ENCODE measurements at places on chromosomes 16 and 17.
A peak's percentile ranks its signal among the peaks of the same experiment; 100 is the strongest.

DNA sequence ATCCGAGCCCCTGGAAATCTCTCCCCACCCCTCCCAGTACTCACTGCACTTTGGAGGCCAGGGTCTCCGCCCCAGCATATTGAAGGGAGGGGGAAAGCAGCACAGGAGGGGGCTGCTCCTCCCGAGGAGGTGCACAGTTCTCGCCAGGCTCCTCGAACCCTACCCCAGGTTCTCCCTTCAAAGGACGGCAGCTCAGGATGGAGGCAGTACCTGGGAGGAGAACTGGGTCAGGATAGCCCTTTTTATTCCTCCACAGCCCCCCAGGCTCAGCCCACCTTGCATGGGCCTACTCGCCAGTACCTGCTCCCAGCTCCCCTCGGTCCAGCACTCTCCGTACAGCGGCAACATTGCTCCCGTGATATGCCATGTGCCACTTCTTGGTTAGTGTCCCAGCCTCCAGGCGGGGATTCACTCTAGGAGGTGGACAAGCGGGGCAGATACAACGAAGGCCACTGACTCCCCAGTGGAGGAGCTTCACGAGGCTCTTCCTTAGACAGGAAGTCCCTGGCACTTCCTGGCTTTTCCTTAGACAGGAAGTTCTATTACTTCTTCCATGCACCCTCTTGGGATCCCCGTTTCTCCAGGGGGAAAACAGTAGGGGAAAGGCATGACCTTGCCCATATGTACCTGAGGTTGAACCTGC, 2.1 kb upstream of the GPS2 start:
- no peak for DNase-seq

- DNase-seq: no peak
These were observed 759.1 kb upstream of the RBFOX1 start for GRCh38 chr16:6573577-6573976.

DNA sequence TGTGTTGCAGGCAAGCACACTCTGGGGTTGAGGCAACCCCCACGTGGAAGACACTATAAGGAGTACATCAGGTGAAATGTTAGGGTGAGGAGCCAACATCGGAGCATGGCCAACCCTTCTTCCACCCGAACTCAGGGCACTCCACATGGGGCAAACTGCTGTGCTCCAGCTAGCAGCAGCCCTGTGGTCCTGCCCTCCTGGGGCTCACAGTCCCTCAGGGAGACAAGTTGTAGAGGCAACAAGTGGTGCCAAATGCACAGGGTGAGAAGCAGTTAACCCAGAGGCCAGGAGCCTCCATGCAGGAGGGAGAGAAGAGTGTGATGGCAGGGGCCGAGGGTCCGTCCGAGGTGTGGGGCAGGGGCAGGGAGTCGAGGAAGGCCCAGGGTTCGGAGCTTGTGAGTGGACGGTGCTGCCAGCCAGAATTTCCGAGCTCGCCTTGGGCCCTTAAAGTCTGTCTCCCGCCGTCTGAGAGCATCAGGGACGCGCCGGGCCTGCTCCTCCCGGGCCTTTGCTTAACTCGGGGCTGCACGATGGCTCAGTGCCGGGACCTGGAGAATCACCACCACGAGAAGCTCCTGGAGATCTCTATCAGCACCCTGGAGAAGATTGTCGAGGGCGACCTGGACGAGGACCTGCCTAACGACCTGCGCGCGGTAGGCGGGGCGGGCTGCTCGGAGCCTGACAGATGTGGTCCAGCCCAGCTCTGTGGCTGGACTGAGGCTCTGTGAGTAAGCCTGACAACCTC, 32.3 kb downstream of the ATPAF2 start:
- DNase-seq: no peak

- DNase-seq: no peak
These were observed 24.9 kb downstream of the FBXO31 start for GRCh38 chr16:87358696-87359095.

GRCh38 chr17:21125862-21126261, 902 bp upstream of the DHRS7B start:
- DNase-seq: no peak

GRCh38 chr17:6706996-6707395, 6.2 kb downstream of the SLC13A5 start:
- DNase-seq: no peak

DNA sequence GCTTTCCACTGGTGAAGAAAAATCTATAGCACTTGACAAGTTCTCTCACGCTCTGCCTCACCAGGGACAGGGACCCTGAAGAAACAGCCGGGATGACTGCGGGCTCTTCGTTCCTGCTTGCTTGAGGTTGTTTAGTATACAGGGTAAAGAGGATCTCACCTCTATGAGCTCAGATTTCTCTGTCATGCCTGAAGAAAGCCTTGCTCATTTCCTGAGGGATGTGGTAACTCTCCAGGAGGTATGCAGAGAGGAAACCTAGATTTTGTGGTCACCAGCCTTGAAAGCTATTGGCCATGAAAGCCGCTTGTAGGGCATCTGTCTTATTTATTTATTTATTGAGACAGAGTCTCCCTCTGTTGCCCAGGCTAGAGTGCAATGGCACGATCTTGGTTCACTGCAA, 23.2 kb downstream of the USP43 start:
- DNase-seq: peak; percentile 68

- no peak for DNase-seq
These were observed at the start of gene UNC13D for GRCh38 chr17:75843577-75844529. UNC13D (minus strand) TSS chr17:75844404; CDS start chr17:75844337, 67 bp downstream.

DNA sequence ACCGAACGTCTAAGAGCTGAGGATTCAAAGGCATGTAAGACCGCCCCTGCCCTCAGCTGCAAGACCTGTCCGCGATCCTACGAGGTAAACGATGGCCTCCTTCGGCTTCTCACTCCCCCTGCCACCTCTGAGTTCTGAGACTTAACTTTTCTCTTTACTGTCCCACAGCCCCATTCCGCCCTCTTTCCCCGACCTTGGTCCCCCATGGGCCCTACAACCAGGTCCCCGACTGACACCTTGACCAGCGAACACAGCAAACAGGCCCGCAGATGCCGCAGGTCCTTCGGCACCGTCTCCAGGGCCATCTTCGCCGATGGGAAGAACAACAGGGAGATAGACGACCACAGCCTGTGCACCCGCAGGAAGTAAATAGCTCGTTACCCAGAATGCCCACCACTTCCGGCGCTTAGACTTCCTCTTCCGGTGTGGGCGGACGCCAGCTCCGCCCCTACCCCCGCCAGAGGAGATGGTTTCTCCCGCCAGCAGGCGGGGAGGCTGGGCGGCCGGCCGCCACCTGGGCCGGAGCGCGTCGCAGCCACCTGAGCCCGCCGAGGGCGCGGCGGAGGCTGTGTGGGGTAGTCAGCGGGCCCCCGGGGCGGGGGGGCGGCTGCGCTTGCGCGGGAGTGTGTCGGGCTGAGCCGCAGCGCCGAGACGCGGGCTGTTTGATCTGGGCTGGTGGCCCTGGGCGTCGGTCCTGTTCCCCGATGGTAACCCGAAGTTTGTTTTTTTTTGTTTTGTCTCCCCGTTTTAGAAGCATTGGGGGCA, at the start of gene SUPT4H1:
Gene SUPT4H1, minus strand, starts transcription at position 371 of the 765 bp plus-strand sequence. Its CDS starts 66 bp downstream, at position 305.
- peak; percentile 61 for DNase-seq

- peak; percentile 39 for DNase-seq
These were observed 18.2 kb downstream of the MPP3 start for GRCh38 chr17:43814714-43815113.

- no peak for DNase-seq
These were observed 575.0 kb downstream of the CDH13 start for GRCh38 chr16:83201748-83202147.

Measured in kidney glomerular epithelial cell (primary cell).